ENCODE measurements at places on chromosomes 16 and 17.

DNA sequence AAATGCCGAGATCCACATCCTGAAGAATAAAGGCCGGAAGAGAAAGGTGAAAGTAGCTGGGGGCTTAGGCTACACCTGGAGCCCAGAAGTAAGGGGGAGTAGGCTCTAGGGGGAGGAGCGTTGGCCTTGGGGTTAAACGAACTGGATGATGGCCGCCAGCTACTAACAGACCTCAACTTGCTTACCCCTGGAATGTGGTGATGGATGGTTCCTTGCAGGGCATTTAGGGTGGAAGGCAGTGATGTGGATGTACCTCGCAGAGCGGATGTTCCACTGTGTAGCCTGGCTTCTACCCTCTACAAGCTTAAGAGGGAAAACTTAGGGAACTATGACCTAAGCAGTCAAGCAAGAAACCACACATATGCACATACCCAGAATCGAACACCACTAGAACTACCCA is 2.3 kb upstream of the MAZ start:
- peak; percentile 31 for DNase-seq

DNA sequence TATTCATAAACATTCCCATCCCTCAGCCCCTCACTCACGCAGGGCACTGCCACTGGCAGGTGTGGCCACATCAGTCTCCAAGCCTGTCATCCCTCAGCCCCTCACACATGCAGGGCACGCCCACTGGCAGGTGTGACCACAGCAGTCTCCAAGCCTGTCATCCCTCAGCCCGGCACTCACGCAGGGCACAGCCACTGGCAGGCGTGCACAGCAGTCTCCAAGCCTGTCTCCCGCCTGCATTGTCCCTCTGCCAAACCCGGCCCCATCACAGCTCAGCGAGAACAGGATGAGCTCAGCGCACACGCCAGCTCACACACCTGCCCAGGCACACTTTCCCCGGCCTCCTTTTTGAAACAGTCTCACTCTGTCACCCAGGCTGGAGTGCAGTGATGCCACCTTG is 11.4 kb upstream of the KREMEN2 start:
- no peak for DNase-seq

DNA sequence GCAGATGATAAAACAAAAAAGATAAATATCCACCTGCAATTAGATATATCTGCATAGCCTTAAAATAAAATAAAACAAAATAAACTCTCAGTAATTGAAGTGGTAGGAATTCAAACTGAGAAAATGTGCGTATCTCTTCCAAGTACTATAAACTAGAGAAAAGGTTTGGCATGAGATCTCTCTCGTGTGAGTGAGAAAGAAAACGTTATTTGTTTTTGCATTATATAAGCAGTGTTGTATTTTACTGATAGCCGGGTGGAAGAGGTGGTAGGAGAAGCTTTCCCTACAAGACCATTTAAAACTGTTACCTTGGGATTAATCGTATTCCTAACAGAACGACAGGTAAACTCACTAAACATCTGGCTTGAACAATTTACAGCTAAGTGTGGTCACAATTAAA is 15.6 kb downstream of the CDH8 start:
- no peak for DNase-seq

- DNase-seq, result no peak
Measured at GRCh38 chr17:70100983-70101382, 26.0 kb downstream of the KCNJ16 start.

DNA sequence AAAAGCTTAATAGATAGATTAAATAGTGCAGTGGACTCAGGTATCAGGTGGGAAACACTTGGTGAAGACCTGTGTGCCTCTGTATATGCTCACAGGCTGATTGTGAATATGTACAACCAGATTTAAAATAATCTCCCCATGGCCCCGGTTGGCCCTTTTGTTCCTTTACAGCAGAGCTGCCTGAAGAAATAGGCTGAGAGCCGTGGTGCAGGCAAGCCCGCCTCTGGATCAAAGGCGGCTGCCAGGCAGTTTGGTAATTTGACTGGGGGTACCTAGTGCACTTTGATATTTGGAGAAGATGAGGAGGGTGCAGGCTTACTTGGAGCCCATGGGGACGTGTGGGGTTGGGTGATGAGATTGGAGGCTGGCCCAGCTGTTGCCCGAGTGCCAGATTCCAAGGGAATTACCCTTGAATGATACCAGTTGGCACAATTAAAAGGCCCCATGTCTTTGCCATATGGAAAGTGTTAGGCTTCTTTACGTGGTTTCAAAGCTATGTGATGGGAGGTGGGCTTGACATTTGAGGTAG is 5.0 kb downstream of the NKD1 start:
- DNase-seq, result no peak

DNA sequence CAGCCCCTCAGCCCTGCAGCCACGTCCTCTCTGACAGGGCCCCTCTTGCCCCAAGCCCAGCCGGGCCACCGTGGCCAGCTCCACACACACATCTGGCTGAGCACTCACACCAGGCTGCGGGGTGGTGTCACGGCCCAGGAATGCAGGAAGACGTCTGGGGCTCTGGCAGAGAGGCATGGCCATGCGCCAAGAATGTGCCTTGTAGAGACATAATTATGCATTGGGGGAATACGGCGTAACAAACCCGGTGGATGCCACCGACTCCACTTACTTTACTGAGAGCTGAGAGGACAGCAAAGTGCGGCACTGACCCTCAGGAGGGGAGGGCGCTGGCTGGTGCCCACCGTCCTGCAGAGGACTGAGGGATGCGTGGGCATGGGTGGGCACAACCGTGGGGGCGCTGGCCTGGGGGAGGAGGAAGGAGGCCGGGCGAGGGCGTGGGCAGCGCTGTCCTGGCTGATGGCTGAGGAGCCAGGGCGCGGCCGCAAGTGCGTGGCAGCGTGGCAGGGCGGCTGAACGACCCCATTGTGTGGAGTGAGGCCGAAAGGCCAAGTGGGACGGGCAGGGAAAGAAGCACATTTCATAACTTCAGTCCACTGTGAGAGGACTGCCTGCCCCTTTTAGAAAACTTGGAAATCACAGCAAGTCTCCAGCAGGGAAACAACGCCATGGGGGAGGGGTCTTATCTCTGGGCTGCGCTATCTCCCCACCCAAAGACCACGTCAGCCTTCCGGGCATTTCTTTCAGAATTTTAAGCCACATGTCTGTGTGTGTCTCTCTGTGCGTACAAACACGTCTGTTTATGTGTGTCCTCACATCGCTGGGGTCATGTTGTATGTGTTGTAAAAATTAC is 30.6 kb downstream of the METRNL start:
- no peak for DNase-seq

DNA sequence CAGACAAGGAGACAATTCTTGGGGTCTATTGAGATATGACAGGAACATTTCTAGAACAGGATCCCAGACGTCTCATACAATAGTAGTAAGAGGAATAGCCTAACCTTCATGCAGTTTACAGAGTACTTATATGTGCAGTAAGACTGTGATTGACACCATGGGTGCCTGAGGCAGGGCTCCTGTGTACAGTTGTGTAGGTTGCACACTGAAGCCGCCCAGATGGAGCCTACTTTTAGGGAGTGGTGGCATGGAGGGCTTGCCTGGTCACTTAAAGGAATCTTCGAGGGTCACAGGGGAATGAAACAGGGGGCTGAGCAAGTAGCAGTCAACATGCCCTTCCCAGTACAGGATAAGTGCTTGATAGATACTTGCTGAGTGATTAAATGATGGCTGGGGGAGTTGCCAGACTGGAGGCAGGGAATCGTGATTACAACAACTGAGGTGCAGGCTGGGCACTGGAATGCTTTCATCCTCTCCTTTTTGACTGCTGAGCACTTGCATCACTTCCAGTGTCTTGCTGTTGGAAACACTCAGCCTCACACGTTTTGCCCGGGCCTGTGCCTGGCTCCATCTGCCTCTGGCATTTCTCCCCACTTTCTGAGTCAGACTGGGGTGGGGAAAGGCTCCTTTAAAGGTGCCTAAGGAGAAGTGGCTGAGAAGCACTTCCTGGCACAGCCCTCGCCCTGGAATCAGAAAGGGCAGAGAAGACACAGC is 71.0 kb downstream of the COPRS start:
- DNase-seq, result no peak

- DNase-seq, result no peak
Measured at GRCh38 chr17:64337676-64338075, 53.0 kb downstream of the PECAM1 start.

DNA sequence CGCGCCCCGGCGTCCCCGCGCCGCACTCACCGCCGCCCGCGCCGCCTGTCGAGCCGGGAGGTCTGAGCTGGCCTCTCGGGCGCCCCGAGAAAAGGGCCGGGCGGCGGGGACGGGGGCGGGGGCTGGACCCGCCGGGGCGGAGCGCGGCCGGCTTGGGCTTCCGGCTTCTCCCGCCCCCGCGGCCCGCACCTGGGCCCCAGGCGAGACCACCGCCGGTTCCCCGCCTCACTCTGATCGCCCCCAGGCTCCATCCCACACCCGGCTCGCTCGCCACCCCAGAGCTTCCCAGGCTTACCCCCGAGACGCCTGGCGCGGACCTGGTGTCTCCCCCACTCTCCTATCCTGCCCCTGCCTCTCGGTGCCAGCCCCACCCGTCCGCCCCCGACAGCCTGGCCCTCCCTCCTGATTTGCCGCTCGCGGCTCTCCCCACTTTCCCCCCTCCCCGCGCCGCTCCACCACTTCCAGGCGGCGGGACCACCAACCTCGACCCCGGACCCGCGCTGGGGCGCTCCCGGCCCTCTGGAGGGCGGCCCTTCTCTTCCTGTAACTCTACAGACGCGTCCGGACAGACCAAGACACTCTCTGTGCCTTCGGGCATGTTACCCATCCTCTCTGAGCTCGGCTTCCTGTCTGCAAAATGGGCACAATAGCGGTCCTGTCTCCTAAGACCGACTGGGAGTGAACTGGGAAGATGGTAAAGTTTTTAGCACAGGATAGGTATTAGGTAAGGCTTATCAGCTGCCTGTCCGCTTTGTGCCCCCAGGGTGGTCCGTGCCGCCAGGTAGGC is at the start of gene LITAF:
LITAF (minus strand) TSS at position 64 of the 787 bp plus-strand sequence. CDS start 30,189 bp downstream, outside the sequence.
- DNase-seq, result peak; percentile 75

DNA sequence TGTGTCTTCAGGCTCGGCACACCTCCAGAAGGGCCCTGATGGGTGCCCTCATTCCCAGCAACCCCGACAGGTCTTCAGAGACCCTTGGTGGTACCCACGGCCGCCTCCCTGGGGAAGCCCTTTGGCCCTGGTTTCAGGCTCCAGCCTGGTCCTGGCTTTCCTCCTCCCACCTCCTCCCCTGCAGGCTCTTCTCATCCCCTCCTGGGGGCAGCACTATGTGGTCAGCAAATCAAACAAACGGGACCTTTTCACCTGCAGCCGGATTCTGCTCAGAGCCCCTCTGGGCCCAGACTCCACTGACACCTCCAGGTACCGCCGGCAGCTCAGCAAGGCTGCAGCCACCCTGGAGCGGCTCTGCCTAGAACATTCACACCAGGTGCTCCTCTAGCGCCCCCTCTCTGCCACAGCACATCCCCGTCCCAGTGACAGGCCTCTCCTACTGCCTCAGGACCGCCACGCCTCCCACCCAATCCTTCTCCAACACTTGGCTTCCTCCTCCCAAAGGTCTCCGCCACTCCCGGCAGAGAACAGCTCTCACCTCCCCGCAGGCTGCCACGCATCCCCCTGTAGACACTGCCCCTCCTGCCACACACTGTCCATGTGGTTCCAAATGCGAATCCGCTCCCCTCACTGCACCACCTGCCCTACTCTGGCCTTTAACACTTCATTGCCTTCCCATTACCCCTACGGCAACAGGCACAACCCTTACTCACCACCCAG is 12.0 kb downstream of the CORO7 start:
- DNase-seq, result peak; percentile 96

DNA sequence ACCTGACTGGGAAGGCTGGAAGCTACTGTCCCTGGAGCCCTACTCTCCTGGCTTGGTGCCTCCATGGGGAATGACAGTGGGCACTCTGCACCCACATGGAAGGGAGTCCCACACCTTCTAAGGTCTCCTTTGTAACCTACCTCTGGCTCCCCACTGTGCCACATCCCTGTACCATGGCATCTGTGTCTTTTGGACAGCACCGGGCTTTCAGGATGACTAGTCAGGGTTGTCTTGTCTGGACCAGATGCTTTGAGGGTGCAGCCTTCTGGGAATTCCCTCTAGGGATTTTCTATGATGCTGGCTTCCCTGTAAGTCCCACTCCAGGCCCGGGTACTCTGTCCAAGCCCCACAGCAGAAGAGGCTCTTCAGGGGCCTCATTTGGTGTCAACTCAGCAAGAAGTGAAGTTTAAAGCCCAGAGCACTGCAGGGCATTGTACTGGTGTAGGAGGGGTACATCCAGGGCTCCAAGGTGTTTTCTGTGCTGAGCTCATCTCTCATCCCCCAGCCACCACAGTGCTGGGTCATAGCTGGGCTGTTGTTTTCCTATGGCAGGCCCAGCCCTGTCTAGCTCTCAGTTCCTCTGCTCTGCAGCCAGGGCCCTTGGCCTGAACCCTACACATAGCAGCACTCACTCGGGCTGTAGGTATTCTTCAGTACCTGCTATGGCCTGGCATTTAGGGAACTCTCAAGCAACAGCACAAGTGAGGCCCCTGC is 255.3 kb downstream of the CPPED1 start:
- no peak for DNase-seq

DNA sequence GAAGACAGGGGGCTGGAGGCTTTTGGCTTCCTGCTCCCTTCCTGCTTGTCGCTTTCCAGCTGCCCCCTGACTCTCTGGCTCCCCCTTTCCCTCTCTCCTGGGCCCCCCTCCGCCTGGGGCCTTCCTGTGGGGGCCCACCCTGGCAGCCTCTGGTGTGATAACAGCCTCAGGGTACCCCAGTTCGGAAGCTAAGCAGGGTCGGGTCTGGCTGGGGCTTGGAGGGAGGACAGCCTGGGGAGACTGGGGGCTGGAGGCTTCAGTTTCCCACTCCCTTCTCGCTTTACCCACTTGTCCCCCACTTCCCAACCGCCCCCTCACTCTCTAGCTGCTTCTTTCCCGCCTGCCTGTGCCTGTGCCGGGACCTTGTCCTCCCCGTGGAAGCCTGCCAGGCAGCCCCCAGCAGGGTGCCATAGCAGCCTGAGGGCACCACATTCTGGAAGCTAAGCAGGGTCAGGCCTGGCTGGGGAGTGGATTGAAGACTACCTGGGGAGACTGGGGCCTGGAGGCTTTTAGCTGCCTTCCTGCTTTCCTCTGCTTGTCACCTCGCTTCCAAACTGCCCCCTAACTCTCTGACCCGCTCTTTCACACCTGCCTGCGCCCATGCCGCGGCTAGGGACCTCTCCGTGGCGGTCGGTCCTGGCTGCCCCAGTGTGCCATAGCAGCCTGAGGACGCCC is 2275.5 kb downstream of the TP53TG3F start:
- DNase-seq, result no peak

All from GM23338 (cell line).